Smooth muscle cell of bladder (primary cell): ENCODE measurements at places on chromosomes 16 and 17. TPM values are rescaled to one million over a fixed set of nuclear protein-coding genes. Genes with fewer than 3 reads are reported as not detected.

SLC13A2 gene
- not detected in 2 replicates for total RNA-seq

TMED6 gene
- total RNA-seq: 0.28 TPM in 1 of 2 replicates, not detected in the other

ZNF750 gene
- not detected in 2 replicates for total RNA-seq

KDM6B gene
- 4.8 and 7.7 TPM in 2 replicates for total RNA-seq
